ENCODE measurements at places on chromosomes 1 and 21. TPM values are rescaled to one million over a fixed set of nuclear protein-coding genes. Genes with fewer than 3 reads are reported as not detected.
A peak's percentile ranks its signal among the peaks of the same experiment; 100 is the strongest.

COL11A1 gene
- total RNA-seq = 10.4 TPM

GBP4 gene
- total RNA-seq = 4.1 TPM

DNA sequence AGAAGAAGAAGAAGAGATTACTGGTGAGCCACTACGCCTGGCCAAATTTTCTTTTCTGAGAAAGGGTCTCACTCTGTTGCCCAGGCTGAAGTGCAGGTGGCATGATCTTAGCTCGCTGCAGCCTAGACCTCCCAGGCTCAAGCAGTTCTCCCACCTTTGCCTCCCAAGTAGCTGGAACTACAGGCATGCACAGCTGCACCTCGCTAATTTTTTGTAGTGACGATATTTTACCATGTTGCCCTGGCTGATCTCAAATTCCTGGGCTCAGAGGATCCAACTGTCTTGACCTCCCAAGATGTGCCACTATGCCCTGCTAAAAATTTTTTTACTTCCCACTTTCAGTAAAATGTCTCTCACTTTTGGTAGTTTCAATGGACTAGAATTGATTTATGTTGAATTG, 24.4 kb downstream of the TMEM200B start:
- DNase-seq = no peak

DNA sequence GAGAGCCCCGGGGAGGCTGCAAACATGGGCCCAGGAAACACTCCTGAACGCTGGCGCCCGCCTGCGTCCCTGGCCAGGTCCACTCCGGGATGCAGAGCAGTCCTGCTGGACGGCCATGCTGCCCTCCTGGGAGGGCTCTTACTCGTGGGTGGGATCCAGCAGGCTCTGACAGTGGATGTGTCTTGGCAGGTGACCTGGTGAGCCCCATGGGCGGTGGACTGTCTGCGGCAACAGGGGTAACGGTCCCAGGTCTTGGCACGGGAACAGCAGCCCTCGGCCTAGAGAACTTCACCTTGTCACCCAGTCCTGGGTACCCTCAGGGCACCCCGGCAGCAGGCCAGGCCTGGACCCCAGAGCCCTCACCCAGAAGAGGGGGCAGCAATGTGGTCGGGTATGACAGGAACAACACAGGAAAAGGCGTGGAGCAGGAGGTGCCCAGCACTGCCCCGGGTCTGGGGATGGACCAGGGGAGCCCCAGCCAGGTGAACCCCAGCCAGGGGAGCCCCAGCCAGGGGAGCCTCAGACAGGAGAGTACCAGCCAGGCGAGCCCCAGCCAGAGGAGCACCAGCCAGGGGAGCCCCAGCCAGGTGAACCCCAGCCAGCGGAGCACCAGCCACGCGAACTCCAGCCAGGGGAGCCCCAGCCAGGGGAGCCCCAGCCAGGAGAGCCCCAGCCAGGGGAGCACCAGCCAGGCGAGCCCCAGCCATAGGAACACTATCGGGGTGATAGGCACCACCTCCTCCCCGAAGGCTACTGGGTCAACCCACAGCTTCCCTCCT, 39.8 kb downstream of the UMODL1 start:
- DNase-seq = no peak

FOXO6 gene
- total RNA-seq = 16.2 TPM

- no peak for DNase-seq
Observed at GRCh38 chr1:200257235-200257634, 152.6 kb downstream of the ZNF281 start.

DNA sequence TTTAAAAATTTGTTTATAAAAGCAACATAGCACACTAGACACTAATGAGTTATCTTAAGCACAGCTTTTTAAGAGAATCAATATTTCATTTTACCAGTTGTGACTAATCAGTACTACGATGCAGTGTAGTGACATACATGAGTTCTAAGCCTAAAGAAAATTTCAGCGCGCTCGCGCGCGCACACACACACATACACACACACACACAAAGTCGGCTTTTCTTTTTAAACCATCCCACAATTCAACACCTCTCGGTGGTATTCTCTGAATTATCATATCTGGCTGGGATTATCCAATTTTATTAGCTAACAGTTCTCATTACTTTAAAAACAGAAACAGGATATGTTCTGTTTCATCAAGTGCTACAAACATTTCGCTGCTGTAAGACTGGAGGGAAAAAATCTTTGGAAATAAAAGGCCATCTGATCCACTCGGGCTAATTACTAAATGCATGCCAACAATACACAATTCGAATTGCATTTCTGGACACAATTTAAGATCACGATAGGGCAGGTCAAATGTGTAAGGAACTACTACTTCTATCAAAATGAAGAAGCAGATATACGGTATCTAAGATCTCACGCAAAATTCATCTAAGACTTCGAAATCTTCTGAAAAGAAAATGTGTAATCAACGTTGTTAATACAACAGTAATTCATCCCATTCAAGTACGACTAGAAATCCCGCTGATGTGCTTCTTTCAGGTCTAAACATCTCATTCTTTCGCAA, 1.2 kb downstream of the TUT4 start:
- DNase-seq = peak; percentile 66

GRCh38 chr1:25688390-25689119, 72.0 kb downstream of the MAN1C1 start:
- DNase-seq = no peak

- DNase-seq = no peak
Observed at GRCh38 chr1:60870269-60870865, 212.0 kb upstream of the NFIA start.

RAB7B gene
- 10.7 TPM for total RNA-seq

DNA sequence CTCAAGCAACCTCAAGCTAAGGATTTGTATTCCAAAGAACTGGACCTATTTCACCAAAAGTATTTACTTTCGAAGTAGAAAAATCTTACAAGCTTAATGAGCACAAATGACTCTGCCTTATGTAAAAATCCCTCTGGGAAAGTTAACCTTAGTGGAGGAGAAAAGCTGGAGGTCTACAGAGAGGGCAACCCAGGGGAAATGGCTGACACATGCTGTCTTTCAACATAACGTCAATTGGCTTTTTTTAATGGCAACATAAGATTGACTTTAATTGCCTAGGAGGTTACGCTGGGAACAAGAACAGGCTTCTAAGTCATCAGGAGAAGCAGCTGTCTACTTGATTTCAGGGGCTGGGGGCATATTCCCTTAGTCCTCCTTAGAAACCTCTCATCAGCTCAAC, 52.3 kb downstream of the UTP25 start:
- DNase-seq = no peak

Measured in tongue (tissue), 3 donors.